Prostate gland (tissue), 2 donors: ENCODE measurements at places on chromosomes 1 and 21. TPM values are rescaled to one million over a fixed set of nuclear protein-coding genes. Genes with fewer than 3 reads are reported as not detected.

Gene KRTAP12-2
- not detected for total RNA-seq

Gene SLC6A17
- 2.2 TPM for total RNA-seq

Gene IFI44
- 23.9 TPM for total RNA-seq

DNA sequence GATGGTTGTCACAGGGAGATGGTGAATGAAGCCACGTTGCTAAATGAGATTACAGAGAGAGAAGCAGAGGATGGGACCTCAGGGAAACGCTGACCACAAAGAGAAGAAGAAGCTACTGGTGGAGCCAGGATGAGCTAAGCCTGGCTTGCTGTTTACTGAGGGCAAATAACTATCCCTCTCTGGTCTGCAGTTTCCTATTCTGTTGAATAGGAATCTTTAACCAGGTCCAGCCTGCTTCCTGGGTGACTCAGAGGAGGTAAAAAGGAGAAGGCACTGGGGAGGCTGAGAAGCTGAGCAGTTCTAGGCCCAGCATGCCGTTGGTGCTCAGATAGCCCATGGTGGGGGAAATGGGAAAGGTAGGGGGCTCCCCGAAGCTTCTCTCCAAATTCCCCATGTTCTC is 29.6 kb downstream of the DMBX1 start:
- DNase-seq: no peak

Gene ROR1
- total RNA-seq: 11.1 TPM

Gene CFAP107
- total RNA-seq: 1.1 TPM

Gene MPZL1
- 52.5 TPM for total RNA-seq

Gene MTX1
- total RNA-seq: 49.6 TPM

DNA sequence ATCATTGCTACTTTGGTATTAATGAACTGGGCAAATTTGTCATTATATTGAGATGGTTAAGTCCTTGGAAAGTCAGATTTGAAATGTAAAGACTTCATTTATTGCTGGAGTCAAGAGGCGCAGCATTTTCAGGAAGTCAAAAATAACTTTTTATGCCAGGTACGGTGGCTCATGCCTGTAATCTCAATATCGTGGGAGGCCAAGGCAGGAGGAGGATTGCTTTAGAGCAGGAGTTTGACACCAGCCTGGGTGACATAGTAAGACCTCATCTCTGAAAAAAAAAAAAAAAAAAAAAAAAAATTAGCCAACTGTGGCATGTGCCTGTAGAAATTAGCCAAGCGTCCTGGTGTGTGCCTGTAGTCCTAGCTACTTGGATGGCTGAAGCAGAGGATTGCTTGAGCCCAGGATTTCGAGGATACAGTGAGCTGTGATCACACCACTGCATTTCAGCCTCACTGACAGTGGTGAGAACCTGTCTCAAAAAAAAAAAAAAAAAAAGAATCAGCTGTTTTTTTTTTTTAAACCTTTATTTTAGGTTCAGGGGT is 5.5 kb downstream of the HIPK1 start:
- no peak for DNase-seq

DNA sequence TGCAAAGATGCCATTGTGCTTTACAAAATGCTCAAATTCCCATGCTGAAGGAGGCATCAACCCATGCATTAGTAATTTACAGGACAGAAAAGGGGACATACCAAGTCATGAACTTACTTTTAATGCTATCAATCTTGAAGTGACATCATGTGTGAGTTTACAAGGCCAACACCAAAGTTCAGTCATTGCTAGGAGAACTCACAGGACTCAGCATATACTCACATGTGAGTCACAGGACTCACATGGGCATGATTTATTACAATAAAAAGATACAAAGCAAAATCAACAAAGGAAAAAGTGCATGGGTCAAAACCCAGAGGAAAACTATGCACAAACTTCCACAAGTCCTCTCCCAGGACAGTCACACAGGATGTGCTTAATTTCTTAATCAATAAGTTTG is 1656.0 kb downstream of the MRPL39 start:
- DNase-seq: no peak

DNA sequence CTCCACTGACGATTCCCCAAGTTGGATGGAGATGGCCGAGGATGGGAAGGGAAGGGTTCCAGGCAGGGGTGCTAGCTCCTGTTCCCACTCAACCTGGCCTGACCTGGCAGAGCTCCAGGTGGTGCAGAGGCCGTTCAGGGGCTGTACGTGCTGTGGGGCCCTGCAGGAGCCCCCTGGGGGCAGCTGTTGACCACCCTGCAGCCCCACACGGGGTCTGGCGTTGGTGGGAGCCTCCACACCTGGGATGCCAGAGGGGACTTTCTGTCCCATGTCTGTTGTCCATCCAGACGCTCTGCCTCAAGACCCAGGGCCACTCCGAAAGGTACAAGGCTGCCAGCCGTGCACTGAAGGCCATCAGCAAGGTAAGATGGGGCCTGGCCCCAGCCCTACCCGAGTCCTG is 20.0 kb downstream of the ARHGEF16 start:
- no peak for DNase-seq

Gene USP1
- 30.1 TPM for total RNA-seq

GRCh38 chr1:168470901-168471431 is 72.8 kb downstream of the XCL2 start:
- no peak for DNase-seq

Gene ATP1A4
- 2.8 TPM for total RNA-seq

GRCh38 chr1:203354246-203354645 is 3.3 kb upstream of the FMOD start:
- DNase-seq: no peak

Gene VAV3
- total RNA-seq: 14.5 TPM

DNA sequence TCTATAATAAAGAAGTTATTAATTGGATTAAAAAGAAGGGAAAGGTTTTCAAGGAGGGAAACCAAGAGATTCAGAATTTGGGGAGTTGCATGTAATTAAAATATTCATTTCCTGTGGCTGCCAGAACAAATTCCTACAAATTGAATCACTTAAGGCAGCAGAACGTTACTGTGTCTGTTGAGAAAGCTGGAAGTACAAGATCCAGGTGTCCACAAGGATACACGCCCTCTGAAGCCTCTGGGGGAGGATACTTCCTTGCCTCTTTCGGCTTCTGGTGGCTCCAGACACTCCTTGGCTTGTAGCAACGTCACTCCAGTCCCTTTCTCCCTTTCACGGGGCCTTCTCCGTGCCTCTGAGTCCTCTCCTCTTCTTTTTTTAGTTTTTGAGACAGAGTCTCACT is 67.9 kb downstream of the KAZN start:
- DNase-seq: no peak

Gene CENPL
- 9.4 TPM for total RNA-seq

DNA sequence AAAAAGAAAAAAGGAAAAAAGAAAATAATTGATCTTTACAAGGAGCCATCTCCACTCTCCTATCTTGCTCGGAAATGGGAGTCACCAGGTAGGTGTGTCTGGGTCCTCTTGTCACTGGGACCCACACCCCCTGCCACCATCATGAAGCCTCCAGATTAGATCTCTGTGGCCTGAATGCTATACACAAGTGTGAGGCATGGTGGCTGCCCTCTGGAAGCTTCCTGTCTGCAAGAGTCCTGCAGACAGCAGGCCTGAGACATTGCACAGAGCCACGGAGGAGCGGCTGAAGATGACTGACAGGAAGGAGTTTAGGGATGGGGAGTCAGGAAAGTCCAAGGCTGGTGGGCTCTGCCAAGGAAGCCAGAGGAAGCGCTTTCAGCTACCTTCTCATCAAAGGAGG is 16.2 kb downstream of the CDK18 start:
- no peak for DNase-seq

DNA sequence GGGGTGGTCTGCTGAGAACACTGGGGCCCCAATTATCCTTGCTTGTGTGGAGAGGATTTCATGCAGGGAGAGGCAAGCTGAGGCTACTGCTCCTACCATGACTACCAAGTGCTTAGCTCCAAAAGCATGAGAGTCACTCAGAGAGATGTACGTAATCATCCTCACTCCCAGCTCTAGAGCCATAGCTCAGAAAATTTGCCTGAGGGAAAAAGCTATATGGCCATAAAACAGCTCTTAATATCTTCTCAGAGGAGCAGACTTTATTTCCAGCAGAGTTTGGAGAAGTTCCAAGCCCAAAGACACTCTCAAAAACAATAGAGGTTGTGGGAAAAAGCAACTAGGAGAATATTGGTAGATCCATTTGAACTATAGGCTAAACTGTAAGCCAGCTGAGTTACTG is 106.4 kb upstream of the PBX1 start:
- no peak for DNase-seq

Gene S100A7
- total RNA-seq: not detected
